ENCODE measurements at places on chromosomes 2 and 18.

DNA sequence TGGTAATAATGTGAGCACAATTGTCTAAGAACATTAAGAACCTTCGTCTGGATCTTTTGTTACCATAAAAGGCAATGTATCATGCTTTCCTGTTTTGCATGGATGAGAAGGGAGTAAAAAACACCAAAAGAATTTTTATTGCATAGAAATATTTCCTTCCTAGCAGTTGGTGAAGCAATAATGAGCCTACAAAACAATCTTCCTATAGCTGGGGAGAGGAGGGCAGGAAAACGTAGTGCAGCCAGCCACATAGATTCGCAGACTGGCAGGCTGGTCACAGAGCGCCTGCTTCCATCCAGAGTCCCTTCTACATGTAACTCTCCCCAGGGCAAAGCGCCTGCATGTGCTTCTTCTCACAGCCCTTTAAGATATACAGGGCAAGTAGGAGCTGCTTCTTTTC is 190.4 kb downstream of the BABAM2 start:
- DNase-seq: no peak

DNA sequence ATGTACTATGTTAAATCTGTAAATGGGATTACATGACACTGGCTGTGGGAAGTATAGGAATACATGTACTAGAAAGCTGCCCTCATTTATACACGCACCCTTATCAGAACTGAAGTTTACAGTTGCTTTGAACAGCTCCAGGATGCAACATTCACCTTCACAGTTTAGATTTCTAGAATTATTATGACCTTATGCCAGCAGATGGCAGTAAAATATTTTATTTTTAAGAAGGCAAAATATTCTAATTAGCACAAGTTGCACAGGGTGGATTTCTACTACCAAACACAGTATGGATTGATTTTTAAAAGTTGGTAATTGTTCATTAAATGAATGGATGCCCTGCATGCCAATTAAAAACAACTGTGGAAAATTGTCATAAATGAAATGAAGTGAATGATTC is 670.4 kb downstream of the KCNJ3 start:
- DNase-seq: no peak

DNA sequence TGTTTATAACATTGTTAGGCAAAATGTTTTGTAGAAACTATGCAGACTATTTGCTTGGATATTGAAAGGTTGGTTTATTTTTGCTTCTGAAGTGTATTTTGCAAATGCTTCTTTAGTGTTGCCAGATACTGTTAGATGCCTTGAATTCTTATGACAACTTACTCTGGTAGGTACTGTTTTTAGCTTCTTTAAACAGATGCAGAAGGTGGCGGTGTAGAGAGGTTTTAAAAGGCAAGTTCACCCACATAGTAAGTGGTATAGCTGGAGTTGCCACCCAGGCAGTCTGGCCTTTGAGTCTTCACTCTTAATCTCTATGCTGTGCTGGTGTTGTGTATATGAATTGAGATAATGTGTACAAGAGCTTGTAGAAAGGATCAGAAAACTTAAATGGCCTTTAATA is 3.6 kb downstream of the PCYOX1 start:
- no peak for DNase-seq

DNA sequence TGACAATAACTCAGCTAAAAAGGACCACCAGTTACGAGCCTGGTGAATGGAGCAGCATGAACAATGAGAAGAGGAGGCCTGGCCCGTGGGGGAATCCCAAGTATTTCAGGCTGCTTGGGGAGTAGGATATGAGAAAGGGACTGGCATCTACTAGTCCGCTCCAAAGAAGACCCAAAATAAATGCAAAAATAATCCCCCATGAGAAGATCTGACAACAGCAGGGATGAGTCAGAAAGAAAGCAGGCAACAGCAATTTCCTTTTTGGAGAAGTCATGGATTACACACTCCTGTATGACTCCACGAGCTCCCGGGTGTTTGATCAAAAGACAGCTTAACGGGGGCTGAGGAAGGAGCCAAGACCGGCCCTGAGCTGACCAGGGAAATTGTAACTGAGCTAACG is 111.4 kb downstream of the SOX11 start:
- peak; percentile 30 for DNase-seq

- DNase-seq: no peak
These were observed 57.1 kb downstream of the ADCYAP1 start for GRCh38 chr18:961644-962355.

DNA sequence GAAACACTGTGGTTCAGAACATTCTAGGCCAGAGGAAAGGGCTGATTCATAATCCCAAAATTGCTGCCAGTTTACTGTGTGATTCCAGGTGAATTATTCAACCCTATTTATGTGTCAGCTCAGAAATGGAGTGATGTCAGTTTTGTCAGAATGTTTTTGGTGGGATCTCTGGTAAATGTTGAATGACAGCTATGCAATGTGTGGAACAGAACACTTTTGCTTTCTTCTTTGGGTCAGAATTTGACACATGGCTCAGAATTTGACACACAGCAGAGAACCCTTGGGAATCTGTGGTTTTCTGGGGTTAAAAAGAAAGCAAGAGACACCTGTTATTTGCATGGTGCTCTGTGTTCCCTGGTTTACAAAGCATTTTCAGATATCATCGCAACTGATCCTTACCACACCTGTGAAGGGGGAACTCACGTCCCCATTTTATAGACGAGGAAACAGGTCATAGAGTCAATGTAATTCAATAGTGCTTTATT is 1.6 kb upstream of the MTA3 start:
- no peak for DNase-seq

DNA sequence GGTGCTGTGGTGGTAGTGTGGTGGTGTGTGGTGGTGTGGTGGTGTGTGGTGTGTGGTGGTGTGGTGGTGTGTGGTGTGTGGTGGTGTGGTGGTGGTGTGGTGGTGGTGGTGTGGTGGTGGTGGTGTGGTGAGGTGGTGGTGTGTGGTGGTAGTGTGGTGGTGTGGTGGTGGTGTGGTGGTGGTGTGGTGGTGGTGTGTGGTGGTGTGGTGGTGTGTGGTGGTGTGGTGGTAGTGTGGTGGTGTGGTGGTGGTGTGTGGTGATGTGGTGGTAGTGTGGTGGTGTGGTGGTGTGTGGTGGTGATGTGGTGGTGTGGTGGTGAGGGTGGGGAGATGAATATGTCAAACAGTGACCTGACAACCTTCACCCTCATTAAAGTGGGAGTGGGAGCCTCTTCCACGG is 55.6 kb upstream of the DLGAP1 start:
- DNase-seq: no peak

DNA sequence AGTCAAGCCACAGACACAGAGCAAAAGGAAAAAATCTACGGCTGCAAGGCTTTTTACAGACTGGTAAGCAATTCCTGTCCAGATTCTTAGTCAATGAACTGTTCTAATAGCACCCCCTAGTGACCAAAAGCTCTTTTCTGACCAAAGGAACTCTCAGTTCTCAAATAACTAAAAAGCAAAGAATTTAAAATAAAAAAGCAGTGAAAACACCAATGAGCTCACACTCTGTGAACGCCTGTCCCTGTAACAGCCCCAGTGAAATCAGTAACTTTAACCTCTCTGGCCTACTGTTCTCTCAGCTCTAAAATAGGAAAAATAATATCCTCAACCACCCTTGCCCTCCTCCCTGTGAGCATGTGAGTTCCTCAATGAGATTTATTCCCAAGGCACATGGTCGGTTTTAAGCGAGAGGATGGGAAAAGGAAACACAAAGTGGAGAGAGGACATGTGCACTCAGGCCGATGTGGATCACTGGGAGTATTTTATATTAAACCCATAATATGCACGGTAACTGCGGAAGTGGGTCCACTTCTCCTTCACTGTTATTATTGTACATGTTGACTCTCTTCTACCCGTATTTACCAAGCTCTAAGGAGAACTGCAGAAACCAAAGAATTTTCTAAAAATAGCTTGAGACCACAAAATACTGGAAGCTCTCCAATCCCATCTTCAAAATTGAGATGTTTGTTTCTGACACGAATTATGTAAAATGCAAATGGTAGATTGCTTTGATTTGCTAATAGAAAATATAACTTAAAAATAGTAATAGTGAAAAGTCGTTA is 128.5 kb downstream of the STK39 start:
- peak; percentile 77 for DNase-seq

GRCh38 chr2:133484784-133485183 is 83.5 kb downstream of the NCKAP5 start:
- no peak for DNase-seq

DNA sequence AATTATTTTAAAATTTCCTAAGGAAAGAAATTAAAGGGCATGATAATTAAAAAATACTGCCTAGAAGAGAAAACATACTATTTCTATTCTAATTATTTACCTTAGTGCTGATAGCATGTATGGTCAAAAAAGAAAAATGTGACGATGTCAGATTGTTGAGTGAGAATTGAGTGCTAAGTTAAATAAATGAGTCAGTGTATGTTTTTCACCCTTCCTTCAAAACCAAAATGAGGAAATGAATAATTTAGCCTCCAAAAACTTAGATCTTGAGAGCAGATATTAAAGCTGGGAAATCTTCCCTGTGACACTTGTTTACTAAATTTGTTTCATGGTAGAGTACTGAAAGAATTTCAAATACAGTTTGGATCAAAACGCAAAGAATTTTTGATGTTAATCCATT is 58.6 kb upstream of the NYAP2 start:
- DNase-seq: no peak

Measured in NT2/D1 (cell line).